ENCODE measurements at places on chromosomes 7 and 10. TPM values are rescaled to one million over a fixed set of nuclear protein-coding genes. Genes with fewer than 3 reads are reported as not detected.

- no peaks in the 10 kb centered on the region for H3K27me3 ChIP-seq
- H3K27ac ChIP-seq, result peak overlapping the region; percentile 61
- no peak overlapping the region for H3K4me3 ChIP-seq
Observed at GRCh38 chr10:34184939-34185386, 630.1 kb downstream of the PARD3 start.

CSGALNACT2 gene
- 3.6 TPM for total RNA-seq

DNA sequence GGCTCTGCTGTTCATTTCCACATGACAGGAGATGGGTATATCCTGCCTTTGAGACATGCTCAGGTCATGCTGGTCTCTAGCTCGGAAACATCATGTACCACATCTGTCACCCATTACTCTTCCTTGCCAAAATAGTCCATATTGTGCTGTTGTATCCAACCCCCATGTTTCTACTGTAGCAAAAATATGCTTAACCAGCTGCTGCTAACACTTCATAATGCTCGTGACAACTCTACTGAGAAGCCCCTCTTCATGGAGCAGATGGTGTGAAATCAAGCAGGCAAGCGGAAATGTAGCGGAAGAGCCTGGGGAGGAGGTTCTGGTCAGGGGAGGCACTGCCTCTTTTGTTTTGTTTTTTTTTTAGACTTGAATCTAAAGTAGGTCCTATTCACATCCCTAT lies 82.9 kb downstream of the NPY start:
- DNase-seq, result no peak
- peaks cover 12% of the 10 kb centered on the region for H3K27me3 ChIP-seq
- no peak overlapping the region for H3K27ac ChIP-seq

ADGRA1 gene
- total RNA-seq, result not detected

HELLS gene
- 84.6 TPM for total RNA-seq

- H3K4me1 ChIP-seq, result 0 out of 2 replicates have a peak, but pooled peaks cover 4% of the 10 kb centered on the region
- no peak for DNase-seq
- H3K36me3 ChIP-seq, result no peaks in the 10 kb centered on the region
Observed at GRCh38 chr7:85469446-85470010, 282.7 kb upstream of the SEMA3D start.

DNA sequence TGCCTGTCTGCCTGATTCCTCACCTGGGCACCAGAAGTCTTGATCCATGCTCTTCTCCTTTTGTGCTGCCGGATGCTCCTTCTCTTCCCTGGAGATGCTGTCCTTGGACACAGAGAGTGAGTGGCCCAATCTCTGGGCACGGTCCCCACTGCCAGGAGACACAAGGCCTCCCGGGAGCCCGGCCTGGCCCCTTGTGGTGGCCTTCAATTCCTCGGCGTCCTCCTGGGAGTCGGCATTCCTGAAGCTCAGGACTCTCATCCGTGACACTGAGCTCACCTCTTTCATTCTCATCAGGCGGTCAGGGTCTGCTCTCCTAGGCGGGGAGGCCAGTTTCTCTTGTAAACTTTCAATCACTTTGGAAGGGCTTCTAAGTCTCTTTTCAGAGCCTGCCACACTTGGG lies 33.3 kb downstream of the JCAD start:
- DNase-seq, result no peak
- peaks cover 8% of the 10 kb centered on the region for H3K4me1 ChIP-seq
- H3K27me3 ChIP-seq, result no peaks in the 10 kb centered on the region
- no peak overlapping the region for H3K27ac ChIP-seq
